ENCODE measurements at places on chromosomes 6 and 20.

GRCh38 chr6:43758617-43759050 lies 11.4 kb upstream of the VEGFA start:
- DNase-seq = no peak

- no peak for DNase-seq
Observed at GRCh38 chr20:5663396-5663795, 86.8 kb upstream of the SHLD1 start.

GRCh38 chr6:25874118-25874517 lies at the start of gene SLC17A3:
Gene SLC17A3, minus strand, starts transcription at chr6:25874243. Its CDS starts 5,856 bp downstream, at chr6:25868387.
- no peak for DNase-seq

GRCh38 chr6:87881342-87881895 lies 166.2 kb upstream of the SPACA1 start:
- no peak for DNase-seq

DNA sequence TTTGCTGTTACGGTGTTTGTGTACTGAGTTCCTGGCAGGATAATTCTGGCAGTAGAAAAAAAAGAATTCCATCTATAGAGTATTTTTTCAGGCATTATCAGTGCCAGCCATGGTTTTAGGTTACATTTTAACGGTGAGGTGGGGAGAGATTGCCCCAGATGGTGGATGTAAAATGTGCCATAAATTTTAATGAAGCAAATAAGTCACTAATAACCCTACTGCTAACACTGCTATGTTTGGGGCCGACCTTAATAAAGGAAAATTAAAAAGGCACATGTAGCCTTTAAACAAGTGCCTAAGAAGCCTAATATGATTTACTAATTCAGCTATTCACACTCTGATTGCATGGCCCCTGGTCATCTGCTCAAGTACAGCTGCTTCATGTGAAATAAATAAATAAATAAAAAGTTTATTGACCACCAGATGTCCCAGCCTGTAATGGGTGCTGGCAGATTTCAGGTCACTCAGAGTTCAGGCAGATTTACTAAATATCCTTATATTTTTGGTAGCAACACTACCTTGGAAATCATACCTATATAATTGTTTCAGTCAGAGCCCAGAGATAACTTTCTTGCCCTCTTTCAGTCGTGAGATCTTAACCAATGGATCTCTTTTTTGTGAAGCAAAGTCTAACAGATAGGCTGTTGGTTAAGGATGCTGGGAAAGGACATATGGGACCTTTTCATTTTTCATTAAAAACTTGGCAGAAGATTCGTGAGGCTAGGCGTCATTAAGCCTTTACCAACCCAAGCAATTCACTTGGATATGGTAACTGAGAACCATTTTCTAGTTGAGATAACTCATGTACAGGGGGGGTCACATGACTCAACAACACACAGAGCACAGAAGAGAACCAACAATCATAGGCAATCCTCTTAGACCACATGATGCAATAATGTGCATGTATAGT lies 495.0 kb upstream of the NRSN1 start:
- DNase-seq = no peak

DNA sequence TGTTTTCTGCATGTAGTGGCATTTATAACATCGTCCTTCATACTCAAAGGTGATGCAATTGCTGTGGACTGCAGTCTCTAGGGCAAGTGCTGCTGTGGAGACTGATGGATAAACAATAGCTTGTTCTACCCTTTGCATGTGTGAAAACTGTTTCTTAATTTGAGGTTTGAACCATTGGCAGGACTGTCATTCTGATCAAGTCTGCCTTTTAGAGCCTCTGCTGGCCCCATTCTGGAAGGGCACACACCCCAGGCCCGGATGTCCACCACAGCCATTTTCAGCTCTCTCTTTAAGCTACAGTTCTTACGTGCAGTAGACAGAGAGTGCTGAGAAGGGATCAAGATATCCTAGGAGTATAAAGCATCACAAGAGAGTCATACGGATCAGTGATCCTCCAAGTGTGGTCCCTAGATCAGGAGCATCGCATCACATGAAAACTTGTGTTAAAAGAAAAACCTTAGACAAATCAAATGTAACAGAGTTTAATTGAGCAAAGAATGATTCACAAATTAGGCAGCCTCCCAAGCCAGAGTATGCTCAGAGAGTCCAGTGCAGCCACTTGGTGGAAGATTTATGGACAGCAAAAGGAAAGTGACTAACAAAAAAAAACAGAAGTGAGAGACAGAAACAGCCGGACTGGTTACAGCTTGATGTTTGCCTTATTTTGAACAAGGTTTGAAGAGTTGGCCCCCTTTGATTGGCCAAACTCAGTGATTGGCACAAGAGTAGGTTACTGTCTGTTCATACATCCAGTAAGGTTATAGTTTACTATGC lies 52.0 kb downstream of the FRK start:
- DNase-seq = no peak

GRCh38 chr20:6711951-6712649 lies 55.4 kb upstream of the BMP2 start:
- DNase-seq = no peak

DNA sequence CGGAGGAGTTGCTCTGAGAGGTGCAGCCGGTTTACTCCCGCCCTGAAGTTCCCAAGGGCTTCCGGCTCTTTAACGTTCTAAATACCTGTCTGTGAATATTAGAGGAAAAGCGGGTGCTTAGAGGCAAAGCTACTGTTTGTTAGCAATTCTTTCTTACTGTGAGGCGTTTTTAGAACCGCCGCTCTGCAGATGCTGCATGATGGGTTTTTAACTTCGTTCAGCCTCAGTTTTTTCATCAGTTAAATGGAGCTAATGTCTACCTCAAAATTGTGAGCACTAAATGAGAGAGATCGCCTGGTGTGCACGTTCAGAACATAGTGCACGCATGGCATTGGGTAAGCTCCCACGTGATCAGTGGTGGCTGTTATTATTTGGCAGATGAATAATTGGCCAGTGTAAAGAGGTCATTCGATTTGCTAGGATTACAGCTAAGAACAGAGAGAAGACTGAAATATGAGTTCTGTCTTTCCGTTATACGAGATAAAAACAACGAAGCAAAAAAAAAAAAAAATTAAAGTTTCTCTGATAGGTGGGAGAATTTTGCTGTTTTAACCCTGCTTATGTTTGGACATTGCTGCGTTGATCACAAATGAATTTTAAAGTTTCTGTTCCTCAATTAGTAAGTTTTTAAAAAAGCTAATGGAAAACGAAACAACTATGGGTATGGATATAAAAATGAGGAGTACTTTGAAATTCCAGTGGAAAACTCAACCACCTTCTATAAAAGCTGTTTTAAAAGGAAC lies 660 bp upstream of the TFB1M start:
- peak; percentile 97 for DNase-seq

DNA sequence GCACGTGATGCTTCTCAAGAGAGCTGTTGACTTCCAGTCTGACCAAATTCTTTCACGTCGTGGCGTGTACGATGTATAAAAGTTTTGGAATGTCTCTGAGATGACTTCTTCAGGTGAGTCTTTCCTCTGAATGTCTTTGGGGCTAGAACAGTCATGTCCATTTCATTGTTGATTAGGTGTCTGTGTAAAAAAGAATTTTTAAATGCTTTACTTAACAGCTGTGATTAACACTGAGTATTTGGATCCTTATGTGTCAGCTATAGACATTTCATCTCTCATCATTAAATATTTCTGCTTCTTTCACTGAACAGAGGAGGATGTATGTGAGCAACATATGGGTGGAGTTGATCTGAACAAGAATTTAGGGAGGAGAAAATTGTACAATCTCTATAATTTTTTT lies 29.3 kb upstream of the KIF13A start:
- DNase-seq = no peak

DNA sequence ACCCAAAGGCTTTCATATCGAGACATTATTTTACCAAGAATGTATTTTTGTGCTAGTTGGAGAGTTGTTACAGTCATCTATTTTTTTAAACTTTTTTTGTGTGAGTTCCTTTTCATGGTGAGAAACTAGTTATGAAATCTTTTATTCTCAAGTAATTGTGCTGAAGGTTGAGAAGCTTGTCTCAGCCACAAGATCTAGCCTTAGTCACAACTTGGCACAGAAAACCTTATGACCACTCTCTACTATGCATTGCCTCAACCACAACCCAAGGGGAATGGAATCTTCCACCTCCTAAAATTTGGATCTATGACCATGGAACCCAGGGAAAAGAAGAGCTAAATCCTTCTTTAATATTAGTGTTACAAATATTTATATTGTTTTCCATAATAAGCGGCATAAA lies 58.5 kb downstream of the HS3ST5 start:
- no peak for DNase-seq

- DNase-seq = no peak
Observed at GRCh38 chr6:41274256-41274655, 12.2 kb downstream of the TREM1 start.

DNA sequence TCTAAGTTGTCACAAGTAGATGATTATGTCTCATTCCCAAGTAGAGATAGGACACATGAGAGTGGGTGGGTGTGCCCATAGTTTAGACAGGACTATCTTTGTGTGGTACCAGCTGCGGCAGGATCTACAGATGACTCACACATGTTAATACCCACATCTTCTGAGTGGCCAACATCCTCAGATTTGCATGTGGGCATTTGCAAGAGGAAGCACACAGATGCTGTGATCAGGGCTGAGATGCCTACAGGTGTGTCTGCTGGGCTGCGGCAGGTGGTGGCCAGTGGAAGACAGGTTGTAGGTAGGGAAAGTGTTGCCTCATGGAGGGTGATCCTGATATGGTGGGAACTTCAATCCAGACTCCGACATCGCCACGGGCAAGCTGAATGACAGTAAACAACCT lies 50.8 kb downstream of the UTRN start:
- DNase-seq = no peak

- no peak for DNase-seq
Observed at GRCh38 chr20:41617059-41617901, 897 bp downstream of the CHD6 start.

GRCh38 chr6:1504465-1504864 lies 105.2 kb upstream of the FOXC1 start:
- no peak for DNase-seq

GRCh38 chr6:146857180-146857979 lies 258.6 kb downstream of the ADGB start:
- DNase-seq = peak; percentile 65

- no peak for DNase-seq
Observed at GRCh38 chr20:45959956-45960630, 11.9 kb downstream of the ZNF335 start.

GRCh38 chr6:42354702-42355101 lies 97.0 kb downstream of the TRERF1 start:
- no peak for DNase-seq

DNA sequence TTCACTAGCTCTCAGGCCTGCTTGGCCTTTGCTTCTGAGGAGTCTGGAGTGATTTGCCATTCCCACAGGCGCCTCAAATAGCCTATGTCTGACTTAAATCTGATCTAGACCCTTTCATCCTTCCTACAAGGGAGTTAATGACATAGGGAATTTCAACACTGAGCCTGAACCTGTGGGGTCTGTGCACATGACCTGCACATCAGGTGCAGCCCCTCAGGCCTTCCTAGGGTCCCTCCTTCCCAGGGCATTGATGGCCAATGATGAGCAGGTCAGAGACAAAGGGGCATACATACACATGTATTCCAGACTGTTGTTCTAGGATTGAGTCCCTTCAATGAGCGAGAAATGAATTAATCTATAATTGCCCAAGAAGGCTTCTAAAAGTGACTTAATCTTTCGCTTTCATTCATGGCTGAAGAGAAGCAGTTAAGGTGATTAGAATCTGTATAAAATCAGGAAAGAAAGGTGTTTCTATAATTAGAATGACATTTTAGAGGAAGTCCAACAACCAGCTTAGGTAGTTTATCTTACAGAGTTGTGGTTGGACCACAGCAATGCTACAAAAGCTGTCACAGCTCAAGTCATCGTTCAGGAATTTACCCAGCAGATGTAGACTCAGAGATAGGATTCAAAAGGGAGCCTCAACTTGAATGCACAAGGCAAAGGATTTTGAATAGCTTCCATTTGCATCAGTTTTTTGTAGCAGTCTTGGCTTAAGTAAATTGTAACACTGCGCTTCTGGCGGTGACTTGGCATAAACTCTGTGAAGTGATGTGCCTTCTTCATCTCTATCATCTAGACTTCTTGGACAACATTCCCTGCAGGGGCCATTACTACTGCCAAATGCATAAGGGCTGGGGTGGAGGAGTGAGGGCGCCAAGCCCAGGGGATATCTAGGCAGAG lies 27.0 kb upstream of the TBC1D7 start:
- DNase-seq = no peak

DNA sequence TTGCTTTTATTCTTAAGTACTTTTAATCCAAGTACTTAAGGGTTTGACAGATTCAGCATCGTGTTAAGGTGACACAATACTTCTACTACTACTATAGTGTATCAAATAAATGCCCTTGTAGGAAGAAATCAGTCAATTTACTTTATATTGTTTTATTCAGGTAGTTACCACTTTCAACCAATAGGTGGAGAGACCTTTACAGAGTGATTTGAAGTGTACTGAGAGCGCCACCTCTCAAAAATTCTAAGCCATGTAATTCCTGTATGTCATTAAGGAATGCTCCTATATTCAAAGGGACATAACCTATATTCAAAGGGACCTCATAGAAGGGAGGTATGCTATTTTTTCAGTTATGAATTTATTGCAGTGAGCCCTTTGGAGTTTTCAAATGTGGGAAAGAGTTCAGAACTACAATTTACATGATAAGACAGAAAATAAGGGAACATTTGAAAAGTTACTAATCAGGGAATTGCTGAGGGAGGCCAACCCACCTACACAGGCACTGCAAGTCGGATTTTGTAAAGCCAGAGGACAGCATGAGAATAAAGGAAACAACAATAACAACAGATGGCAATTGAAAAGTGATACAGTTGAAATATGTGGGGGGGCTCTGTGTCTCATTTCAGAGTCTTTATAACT lies 955.6 kb downstream of the TBC1D32 start:
- DNase-seq = no peak

GRCh38 chr6:160400446-160400845 lies 52.3 kb downstream of the SLC22A3 start:
- DNase-seq = no peak

- no peak for DNase-seq
Observed at GRCh38 chr20:10404023-10404628, 29.9 kb downstream of the MKKS start.

DNA sequence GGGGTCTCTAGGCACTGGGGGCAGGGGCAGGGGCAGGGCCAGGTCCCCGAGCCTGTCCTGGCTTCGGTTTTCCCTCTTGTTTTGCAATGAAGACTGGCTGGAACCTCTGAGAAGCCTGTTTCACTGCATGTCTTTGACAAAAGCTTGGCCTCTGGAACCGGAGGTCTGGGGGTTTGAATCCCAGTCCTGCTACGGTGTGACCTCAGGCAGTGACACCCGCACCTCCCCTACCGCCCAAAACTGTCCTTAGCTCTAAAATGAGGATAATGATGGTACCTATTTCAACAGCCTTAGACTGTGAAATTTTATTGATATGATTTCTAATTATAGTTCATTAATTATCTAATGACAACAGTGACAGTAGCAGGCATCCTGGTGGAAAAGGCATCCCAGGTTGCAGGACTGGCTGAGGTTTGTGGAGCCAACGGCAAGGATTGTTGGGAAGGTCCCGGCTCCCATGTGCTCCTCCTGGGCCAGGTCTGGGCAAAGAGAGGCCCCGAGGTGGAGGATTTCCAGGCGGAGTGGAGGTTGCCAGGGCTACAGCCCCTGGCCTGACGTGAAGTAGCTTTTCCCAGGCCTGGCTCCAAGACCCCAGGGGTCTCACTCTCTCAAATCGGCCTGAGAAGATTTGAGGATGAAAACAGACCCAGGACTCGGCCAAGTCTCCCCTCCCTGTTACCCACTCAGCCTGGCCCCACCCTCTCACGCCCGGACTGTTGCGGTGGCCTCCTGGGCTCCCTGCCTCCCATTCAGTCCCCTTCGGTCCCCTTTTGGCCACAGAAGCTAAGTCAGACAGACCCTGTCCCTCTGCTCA lies 57.9 kb downstream of the SNAI1 start:
- DNase-seq = no peak
